A549 treated with ZK216348 at 1 μM for 4 hours (cell line): ENCODE measurements at places on chromosomes 1 and 21. TPM values are rescaled to one million over a fixed set of nuclear protein-coding genes. Genes with fewer than 3 reads are reported as not detected.

Gene OR6K3
- total RNA-seq = not detected in 5 replicates

Gene TMOD4
- total RNA-seq = 0.66 to 0.74 TPM in 2 of 5 replicates, not detected in the others

Gene RAB13
- 134 to 166 TPM (median 136 TPM) in 5 replicates for total RNA-seq

Gene SELP
- not detected in 5 replicates for total RNA-seq

Gene MEAF6
- 39.4 to 56.3 TPM (median 41.9 TPM) in 5 replicates for total RNA-seq

Gene ASB17
- total RNA-seq = not detected in 5 replicates

Gene TCHHL1
- total RNA-seq = not detected in 5 replicates

Gene CDK18
- total RNA-seq = 1.0 to 1.4 TPM (median 1.2 TPM) in 5 replicates

Gene MAN1C1
- 0.09 to 0.63 TPM (median 0.34 TPM) in 5 replicates for total RNA-seq

Gene GRIK1
- total RNA-seq = not detected in 5 replicates

Gene SHISA4
- 10.7 to 19.6 TPM (median 17.4 TPM) in 5 replicates for total RNA-seq

Gene PTPN7
- 0.05 to 0.26 TPM in 2 of 5 replicates, not detected in the others for total RNA-seq

Gene ZNF648
- total RNA-seq = not detected in 5 replicates

Gene ZBED6
- total RNA-seq = 1.3 to 4.9 TPM (median 2.7 TPM) in 5 replicates
